ENCODE measurements at places on chromosomes 3 and 15. TPM values are rescaled to one million over a fixed set of nuclear protein-coding genes. Genes with fewer than 3 reads are reported as not detected.
A peak's percentile ranks its signal among the peaks of the same experiment; 100 is the strongest.

GRCh38 chr3:101992863-101993262 lies 143.5 kb downstream of the NFKBIZ start:
- no peak for DNase-seq

- no peak for DNase-seq
Observed at GRCh38 chr15:68330901-68331300, 53.4 kb downstream of the FEM1B start.

- DNase-seq, result no peak
Observed at GRCh38 chr15:82647835-82648256, 683 bp upstream of the CPEB1 start.

DNA sequence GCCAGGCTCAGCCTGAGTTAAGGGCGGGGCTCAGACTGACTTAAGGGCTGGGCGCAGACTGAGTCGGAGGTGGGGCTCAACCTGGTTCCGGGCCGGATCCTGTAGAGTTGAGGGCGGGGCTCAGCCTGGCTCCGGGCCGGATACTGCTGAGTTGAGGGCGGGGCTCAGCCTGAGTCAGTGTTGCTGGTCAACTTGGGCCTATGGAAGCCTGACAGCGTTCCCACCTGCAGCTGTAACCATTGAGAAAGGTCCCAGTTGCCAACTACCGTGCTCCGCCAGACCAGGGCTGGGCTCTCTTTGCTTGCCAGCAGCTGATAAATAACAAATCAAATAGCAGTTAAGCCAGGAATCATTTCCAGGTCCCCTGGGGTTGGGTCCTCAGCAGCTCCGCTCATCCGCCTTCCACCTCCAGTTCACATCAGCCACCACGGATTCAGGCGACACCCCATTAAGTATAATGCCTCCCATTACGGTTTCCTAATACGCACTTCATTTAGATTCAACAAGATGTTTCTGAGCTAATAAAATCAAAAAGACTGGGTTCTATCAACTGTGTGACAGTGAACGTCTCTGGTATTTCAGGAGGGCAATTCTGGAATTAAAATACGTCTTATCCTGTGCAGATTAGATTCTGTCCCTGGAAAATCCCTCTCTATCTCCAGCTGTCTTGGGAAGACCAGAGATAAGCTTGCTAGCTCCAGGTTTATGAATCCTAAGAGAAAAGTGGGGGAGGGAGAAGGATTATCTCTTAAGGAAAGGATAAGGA lies 7.3 kb downstream of the GRIP2 start:
- no peak for DNase-seq

DNA sequence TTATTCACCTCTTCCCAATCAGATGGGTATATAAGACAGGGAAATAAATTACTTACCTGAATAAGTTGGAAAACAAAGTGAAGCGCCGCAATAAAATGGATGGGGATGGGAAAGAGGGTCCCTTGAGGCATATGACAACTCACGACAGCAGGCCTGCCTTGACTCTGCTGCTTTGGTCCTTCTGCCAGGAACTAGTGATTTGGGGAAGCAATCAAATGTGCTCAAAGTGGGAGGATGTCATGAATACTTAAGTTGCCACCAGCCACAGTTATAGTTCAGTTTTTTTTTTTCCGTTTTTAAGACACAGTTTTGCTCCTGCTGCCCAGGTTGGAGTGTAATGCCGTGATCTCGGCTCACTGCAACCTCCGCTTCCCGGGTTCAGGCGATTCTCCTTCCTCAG lies 4.6 kb downstream of the PARL start:
- peak; percentile 38 for DNase-seq

DNA sequence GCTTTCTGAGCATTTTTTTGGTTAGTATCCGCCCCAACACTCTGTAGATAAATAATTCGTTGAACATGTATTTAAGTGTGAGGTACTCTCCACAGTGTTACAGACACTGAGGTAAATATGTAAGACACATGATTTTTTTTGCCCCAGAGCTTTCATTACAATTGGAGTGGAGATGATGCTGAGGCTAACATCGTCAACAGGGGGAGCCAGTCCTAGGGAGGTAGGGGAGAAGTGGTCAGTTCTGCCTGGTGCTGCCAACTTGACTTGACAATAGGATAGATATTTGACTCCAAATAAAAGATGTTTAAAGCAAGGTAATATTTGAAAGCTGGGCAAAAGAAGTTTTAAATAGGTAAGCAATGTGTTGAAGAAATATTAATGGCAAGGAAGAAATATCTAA lies 295.7 kb downstream of the UNC13C start:
- DNase-seq, result no peak

- DNase-seq, result no peak
Observed at GRCh38 chr15:50051811-50052419, 67.1 kb downstream of the ATP8B4 start.

The MORC1 gene
- not detected for total RNA-seq

The FAM107A gene
- not detected for total RNA-seq

The KLHL6 gene
- not detected for total RNA-seq

The MCF2L2 gene
- 1.7 TPM for total RNA-seq

The A4GNT gene
- total RNA-seq, result not detected

The ABHD10 gene
- 24.3 TPM for total RNA-seq

The CCR3 gene
- not detected for total RNA-seq
